Keratinocyte (primary cell): ENCODE measurements at places on chromosomes 11 and 22.

DNA sequence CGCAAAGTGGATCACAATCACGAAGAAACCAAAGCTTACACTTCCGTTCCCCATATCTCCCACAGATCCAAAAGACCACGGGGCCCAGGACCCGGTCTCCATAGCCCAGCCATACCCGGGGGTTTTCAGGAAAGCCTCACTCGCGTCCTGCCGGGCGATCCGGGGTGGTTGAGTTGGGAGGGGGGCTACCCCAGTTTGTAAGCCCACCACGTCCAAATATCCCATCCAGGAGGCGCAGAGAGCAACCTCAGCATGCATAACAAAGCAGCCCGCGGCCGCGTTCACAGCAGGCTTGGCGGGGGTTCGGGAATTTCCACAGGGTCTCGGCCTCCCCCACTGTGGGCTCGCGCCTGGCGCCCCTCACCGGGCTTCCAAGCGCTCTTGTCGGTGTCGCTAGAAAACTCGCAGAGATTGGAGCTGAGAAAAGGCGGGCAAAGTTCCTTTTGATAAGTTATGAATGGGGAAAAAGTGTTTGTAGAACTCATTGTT, 9.5 kb downstream of the SDF2L1 start:
- no peak for DNase-seq

DNA sequence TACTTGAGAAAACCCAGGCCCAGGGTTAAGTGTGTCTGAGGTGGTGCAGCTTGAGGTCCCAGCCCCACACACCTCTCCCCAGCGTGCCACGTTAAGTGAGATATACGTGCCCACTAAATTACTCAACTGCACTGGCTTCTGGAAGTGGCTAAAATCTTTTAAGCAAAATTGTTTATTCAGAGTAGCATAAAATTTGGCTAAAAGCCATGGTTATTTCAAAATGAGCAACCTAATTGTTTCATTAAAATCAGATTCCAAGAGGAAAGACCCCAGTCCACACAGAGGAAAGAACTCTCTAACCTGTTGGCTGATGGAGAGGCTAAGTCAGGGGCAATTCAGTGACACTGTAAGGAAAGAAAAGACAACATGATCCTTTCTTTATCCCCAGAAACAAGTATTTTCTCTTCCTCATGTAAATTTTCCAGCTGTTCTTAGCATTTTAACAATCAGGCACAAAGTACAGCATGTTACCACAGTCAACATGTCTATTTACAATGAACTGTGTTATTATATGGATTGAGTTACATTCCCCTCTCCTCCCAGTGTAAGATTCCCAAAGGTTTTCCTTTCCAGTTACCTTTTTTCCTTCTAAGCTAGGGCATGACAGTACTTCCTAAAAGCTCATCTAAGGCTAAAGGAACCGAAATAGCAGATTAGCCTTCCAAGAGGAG, 26.6 kb downstream of the NUP50 start:
- DNase-seq = no peak

DNA sequence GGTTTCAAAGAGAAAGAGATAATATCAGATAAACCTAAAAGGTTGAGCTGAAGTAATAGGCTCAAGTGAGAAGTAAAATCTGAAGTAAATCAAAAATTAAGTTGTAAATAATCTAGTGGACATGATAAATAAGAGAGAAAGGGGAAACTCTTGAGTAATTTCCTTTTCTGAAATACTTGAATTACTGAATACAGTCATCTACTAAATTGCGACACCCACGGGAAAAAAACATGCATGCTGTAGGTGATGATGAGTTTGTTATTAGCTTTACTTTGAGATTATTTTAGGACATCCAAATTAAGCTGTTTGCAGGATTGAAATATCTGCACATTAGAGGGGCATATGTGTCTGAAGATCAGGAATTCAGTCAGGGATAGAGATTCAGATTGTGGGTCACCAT, 50.0 kb upstream of the CARD18 start:
- no peak for DNase-seq

DNA sequence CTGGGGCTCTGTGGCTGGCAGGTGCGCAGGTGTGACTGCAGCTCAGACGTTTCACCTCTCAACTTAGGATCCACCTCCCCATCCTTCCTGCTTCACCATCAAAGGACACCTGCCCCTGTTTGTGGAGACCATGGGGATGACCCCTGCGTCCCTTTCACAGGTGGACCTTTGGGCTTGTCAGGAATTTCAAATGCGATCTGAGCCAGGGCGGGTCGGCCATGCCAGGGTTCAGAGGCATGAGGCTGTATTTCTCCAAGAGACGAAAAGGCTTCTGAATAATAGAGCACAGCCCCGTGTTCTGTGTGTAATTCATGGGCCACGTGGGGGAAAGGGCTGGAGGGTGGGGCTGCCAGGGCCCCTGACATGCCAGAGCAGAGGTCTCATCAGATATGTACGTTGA, 668.0 kb downstream of the BRD1 start:
- DNase-seq = no peak

DNA sequence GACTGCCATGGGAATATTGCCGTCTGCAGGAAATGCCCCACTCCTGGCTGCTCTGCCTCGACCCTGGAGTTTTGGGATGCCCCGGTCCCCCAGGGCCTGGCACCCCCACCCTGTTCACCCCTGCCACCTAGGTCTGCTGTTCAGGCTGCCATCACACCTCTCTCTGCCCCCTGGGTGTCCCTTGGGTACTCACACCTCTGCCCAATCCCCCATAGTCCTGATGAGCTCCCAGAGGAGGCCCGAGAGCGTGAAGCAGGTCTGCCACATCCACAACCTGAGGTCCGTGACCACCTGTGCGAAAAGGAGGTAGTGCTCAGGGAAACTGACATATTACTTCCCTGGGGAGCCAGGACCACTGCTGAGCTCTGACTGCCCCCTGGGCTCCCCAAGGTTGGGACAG, 20.2 kb upstream of the DRICH1 start:
- DNase-seq = no peak

DNA sequence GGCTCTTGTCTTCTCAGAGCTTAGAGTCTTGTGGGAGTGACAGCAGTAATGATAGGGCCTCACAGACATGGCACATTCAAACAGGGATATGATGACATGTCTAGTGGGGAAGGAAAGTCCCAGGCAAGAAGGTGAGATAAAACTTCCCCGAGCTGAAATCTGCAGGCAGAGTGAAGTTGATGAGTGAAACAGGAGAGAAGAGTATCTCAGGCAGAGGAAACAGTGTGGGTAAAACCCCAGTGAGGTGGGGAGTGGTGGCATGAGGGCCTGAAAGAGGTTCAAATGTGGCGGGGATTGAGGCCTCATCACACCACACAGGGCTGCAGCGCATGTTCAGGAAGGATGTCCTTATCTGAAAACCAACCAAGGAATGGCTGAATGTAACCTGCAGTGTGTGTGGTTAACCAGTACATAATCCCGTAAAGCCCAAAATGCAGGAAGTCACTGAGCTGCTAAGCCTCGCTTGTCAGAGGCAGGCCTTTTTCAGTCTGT, 153.8 kb upstream of the E2F8 start:
- no peak for DNase-seq

DNA sequence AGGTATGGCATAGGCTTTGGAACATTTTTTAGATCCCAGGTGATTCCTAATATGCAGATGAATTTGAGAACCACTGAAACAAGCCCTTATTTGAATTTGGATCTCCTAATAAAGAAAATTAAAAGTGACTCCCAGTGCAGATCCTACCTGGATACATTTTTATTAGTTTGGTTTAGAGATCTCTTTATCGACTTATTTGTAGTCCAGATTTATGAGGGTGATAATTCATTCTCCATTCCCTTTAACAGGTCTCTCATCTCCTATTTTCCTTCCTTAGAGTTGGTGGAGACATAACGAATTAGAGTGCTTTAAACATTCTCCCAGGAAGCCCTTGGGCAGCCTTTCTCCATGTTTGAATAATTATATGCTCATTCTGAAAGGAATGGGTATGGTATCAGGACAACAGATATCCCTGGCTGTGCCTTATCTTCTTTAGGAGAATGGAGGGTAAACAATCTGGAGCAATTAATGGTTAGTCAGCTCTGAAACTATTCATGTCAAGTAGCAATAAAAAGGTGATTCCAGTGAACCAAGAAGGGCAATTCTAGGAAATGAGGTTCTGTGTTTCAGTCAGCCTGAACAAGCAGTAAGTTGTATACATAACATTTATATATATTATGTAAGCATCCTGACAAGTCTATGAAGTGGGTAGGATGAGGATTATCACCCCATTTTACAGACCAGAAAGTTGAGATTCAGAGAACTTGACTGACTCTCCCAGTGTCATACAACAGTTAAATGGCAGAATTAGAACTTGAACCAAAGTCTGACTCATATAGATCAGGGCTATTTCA, 53.9 kb upstream of the RCE1 start:
- no peak for DNase-seq

GRCh38 chr11:120338107-120338933, 2.1 kb downstream of the ARHGEF12 start:
- DNase-seq = no peak

- DNase-seq = no peak
These were observed 7.3 kb upstream of the OR52W1 start for GRCh38 chr11:6191742-6192141.

GRCh38 chr11:128195057-128195751, 392.2 kb downstream of the ETS1 start:
- DNase-seq = no peak

DNA sequence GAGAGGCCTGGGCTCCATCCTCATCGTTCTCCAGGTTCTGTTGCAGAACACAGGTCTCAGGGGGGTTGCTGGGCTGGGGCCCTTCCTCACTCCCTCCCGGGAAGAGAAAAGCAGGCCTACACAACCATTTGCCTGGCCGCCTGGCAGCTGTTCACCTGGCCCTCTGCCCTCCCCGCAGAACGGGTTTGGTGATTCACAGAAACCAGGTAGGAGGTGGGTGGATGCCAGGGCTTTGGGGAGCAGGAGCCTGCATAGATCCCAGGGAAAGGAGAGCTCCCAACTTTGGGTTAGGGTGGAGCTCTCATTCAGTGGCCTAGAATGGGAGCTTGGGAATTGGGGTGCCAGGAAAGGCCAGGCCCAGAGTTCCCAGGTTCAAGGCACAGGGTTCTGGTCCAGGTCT, 995 bp downstream of the TMEM134 start:
- no peak for DNase-seq

DNA sequence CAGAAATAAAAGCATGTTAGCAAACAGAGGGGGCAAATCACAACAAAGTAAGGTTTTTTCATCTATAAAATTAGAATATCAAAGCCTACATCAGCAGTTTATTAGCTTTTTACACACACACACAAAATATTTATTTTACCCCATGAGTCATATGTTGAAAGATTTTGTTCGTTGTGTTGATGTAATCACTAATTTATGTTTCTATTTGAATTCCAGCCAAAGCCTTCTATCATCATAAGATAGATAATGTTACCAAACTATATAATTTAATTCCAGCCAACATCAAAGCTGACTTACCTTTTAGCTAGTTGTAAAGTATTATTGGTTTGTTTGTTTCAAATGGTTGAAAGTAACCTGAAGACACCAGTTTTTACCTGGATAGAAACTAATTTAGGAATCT, 458.0 kb upstream of the ARHGAP42 start:
- no peak for DNase-seq

GRCh38 chr22:30289980-30290313, 642 bp upstream of the CASTOR1 start:
- DNase-seq = no peak

DNA sequence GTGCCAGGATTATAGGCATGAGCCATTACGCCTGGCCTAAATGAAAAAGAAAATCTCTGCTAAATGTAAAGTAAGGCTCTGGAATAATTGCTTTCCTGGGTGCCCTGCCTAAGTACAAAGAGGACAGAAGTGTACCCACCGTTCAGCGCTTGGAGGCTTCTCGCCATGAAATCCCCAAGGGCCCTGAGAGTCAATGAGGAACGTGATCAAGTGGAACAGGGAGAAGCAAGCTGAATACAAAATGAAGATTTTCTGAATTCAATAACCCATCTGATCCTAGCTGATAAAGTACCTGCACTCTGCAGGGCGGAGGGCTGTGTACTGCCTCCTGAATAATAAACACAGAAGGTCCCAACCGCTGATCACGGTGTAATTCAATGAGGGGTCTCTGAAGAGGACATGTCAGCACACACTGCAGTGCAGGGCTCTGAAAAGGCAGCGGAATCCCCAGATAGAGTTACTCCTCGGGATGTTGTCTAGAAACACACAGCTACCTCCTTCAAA, 97.7 kb downstream of the ABTB2 start:
- DNase-seq = no peak

- DNase-seq = no peak
These were observed 9.9 kb upstream of the SLC37A2 start for GRCh38 chr11:125053167-125053566.

GRCh38 chr22:47375621-47376321, 613.3 kb downstream of the TBC1D22A start:
- no peak for DNase-seq

GRCh38 chr11:66494458-66494857, 14.2 kb downstream of the DPP3 start:
- DNase-seq = no peak

GRCh38 chr22:21567456-21568346, at the start of gene UBE2L3:
TSS of gene UBE2L3 (plus strand) at chr22:21567714. CDS start at chr22:21567745, 31 bp downstream.
- DNase-seq = peak; percentile 30

GRCh38 chr11:18934195-18934814, 4.9 kb downstream of the MRGPRX1 start:
- no peak for DNase-seq

DNA sequence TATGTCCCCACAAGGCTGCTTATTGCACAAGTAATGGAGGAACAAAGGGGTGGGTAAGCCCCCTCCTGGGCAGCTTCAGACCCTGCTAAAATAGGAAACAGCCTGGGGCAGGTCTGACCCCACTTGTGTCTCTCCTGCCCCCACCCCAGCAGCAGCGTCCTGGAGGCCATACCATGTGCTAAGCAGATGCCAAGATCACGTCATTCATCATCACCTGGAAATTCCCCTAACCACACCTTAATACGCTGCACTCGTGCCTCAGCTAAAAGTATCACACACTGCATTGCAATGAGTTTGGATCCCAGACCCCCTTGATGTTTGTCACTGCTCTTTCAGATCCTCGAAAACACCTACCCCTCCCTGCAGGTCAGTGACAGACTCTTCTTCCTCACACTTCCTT, 27.8 kb upstream of the GGTLC2 start:
- no peak for DNase-seq

DNA sequence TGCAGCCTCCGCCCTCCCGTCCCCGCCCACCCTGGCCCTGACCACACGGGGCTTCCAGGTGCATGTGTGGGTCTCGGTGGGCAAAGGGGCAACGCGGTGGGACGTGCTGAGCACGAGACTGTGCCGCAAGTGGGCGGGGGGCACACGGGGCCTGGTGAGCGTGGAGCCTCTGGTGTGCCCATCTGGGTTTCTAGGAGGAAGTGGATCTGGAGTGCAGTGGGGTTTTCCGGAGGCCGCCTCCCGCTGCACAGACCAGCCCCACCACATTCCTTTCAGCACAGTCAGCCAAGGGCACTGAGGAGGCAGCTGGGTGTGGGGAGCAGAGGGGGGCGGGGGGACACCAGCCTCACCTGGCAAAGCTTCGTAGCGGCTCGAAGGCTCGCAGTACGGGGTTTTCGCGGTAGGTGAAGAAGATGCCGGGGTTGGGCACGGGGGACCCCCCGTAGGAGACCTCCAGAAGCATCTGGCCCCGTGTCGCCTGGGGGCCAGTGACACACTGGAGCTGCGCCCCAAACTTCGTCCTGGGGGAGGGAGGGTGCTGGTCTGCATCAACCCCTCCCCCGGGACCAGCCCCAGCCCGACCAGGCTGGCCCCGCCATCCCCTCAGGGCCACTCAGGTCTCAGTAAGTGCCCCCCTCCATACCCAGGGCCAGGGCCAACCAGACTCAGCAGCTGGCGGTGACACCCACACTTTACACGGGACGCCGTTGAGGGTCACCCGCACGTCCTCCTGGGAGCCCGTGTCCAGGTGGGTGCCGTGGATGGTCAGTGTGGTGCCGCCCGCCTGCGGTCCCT, 12.4 kb upstream of the MAPK11 start:
- DNase-seq = peak; percentile 71

GRCh38 chr11:130179396-130180306, 20.1 kb downstream of the ST14 start:
- no peak for DNase-seq
